DMS53 (cell line): ENCODE measurements at places on chromosomes 4 and X.

DNA sequence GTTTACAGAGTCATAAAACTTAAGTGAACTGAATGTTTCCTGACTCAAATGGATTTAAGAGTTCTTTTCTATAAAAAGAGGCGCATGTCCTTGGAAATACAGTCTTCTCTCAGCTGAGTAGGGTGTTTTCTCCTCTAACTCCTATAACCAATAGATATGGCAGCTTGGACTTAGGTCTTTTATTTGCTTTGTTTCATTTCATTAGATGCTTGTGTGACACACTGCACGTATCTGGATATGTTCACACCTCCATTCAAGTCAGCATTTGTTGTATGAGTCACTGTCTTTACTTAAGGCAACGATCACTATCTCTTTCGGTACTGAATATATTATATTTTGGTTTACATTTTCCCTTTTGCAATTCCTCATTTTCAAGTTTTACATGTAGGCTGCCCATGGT, 136.6 kb downstream of the ARSF start:
- DNase-seq: no peak

- DNase-seq: no peak
Observed at GRCh38 chr4:74016068-74016467, 17.6 kb upstream of the CXCL5 start.

DNA sequence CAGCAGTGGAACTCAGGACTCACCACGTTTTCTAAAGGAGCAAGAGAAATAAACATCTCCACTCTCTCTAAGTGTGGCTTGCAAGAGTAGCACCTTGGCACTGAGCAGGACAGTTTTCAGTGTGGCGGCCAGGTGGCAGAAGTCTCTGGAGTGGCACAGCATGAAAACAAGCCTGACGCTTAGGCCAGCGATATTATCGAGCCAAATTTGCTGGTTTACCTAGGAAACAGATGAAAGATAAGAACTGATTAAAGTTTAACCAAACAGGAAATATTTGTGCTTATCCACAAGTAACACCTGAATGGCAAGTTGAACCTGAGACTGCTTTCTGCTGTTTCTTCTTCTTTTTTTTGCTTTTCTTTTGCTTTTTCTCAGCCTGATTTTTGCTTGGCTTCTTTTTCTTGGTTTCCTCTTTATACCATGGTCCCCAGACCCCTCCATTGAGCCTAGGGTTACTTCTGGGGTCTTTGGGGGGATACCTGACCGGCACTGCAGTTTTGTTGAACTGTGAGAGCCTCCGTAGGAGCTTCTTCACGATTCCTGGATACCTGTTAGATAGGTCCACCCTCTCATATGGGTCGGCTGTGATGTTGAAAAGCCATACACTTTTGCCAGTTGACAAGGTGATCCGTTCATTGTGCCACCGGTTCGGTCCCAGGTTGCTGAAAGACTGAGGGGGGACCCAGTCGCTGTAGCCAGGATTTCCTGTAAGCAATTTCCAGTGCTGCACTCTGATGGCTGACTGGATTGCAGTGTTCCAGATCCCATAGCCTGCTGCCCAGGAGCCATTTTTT, 77.3 kb downstream of the ARSJ start:
- DNase-seq: peak; percentile 88

DNA sequence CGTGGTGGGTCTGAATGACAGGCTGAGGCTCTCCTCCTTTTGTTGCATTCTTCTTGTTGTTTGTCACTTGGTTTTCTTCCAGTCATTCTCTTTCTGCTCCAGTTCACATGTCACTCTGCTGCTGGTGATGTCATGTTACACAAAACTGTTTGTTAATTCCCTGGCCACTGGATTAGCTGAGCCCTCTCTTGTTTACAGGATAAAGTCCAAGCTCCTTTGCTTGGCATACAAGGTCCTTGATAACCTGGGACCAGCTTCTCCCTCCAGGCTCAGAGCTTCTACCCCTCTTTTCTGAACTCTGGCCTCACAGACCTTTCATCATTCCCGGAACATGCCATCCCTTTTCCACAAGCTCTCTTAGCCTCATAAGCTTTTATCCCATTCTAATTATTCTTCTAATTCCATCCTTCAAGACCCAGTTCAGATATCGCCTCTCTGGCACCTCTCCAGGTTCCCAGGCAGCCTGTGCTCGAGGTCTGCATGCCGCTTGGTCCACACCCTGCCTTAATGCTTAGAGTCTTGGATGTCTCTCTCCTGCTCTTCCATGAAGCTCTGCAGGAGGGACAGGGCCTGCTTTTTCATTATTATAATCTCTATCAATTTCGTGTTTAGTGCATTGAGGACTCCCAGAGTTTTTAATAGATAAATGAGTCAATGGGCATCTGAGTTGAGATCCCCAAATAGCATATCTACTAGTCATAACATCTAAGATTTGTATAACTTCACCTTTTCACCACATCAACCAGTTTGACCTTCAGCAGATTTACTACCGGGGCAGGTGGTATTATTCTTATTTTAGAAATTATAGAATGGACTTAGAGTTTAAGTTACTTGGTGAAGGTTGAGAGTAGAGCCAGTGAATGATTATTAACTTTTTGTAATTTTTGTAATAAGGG, 98.7 kb downstream of the TMEM131L start:
- DNase-seq: peak; percentile 87

DNA sequence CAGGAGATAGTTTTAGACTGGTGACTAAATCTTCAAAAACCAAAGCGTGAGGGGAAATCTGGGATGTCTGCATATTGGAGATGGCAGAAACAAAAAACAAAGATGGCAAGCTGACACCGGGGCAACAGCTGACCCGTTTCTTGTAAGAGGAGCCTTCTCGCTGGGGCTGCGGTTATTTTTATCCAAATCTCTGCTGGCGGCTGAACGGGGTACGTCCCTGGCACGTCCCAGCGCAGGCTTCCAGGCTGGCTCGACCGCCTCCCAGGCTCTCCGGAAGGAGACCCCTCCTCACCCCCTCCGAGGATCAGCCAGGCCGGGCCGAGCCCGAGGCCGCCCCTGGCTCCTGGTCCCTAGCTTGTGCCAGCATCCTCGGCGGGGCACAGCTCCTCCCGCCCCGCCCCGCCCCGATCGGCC, 403 bp downstream of the SGCB start:
- DNase-seq: peak; percentile 56

DNA sequence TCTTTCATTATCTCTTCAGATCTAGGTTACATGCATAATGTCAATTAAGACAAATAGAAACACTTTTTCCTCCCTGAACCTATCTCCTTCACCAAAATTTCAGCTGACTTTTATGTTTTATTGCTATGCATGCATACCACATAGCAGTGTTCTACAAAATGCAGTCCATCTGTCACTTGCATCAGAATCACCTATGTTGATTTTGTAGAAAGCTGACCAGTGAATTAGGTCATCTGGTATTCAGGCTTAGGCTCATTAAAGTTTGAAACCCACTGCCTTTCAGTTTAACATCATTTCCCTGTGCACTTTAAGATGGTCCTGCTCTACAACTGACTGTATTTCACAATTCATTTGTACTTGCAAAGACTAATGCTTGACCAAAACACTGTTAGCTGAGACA, 277.9 kb downstream of the CFAP299 start:
- DNase-seq: peak; percentile 12

DNA sequence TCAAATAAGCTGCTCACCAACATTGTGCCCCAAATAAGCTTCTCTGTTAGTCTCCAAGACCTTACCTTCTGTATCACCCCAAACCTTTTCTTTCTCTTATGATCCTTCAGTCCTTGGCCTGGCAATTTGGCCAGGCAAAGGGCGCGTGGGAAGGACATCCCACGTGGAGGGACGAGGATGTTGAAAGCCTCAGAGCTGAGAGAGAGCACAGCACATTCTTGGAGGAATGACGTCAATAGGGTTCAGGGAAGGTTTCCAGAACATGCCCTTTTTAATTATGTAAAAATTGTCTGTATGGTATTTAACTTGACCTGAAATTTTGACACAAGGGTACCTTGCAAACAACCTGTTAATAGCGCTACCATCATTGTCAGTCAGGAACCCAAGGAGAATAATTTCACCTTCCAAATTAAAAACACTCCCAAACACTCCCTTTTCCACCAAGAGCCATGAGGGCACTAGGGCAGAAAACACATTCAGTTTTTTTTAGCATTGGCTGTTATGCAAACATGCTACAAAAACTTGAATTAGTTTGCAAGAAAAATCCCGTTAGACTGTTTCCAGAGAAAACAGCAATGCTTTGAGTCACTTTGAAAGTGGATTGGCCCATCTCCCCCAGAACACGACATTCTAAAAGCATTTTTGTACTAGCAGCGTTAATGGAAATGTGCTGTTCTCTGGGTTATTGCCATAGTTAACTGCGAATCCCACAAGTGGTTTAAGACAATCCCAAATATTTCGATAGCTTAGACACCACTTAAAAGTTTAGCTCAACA, 183.2 kb upstream of the PUDP start:
- no peak for DNase-seq

- DNase-seq: no peak
Observed at GRCh38 chr4:147117431-147117830, 171.8 kb upstream of the TTC29 start.

DNA sequence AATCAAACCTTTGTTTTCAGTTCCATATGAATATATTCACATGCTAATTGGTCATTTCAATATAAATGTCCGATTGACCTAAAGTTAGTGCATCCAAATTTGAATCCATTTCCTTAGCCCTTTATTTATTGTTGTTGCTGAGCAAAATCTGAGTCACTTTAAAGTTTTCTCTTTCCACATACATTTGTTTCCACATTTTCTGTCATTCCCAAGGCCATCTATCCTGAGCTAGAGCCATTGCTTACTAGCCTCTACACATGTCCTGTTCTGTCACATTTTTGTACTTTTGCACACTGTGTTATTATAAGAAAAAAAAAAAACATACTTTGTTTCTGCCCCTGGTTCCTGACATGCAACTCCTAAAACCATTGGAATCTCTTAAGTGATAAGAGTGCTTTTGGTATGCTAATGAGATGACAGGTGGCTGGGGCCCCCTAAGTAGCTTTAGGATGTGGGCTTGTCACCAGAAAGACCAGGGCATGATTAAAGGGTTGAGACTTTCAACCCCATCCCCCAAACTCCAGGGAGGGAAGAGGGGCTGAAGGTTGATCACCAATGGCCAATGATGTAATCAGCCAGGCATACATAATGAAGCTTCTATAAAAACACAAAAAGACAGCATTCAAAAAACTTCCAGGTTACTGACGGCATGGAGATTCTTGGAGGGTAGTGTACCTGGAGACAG, 353.3 kb upstream of the MAGEB16 start:
- no peak for DNase-seq

DNA sequence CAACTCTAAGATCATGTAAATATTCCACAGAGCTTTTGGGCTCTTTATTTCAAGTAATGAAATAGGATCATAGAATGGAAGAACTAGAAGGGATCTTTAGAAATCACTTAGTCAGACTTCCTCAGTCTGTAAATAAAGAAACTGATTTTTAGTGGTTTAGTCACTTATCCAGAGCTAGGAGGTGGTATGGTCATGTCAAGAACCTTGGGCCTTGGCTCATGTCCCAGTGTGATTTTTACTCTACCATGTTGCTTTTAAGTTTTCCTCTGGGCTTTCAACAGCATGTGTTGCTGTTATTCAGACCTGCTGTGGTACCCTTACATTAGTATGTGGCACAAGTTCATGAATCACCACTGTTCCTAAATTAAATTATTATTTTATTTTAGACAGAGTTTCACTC, 184.9 kb downstream of the FRAS1 start:
- DNase-seq: no peak

GRCh38 chr4:147076728-147077127, 131.1 kb upstream of the TTC29 start:
- DNase-seq: no peak

DNA sequence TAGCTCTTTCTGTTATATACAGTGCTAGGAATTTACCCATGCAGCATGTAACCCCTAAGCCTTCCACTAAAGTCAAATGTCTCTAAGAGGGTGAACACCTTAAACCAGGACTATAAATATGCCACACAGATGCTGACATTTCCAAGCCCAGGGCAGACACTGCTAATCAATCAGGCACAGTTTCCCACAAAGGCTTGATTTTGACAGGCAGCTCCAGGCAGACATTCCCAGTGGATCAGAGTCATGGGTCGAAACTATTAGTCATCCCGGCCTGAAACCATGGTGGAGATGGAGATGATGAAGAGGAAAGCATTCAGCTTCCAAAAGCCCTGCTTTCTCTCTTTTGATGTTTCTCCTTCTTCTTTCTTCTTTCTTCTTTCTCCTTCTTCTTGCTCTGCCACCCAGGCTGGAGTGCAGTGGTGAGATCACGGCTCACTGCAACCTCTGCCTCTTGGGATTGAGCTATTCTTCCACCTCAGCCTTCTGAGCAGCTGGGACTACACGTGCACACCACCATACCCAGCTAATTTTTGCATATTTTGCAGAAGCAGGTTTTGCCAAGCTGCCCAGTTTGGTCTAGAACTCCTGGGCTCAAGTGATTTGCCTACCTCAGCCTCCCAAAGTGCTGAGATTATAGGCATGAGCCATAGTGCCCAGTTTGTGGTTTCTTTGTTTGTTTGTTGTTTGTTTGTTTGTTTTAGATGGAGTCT, 21.0 kb upstream of the SORCS2 start:
- no peak for DNase-seq

DNA sequence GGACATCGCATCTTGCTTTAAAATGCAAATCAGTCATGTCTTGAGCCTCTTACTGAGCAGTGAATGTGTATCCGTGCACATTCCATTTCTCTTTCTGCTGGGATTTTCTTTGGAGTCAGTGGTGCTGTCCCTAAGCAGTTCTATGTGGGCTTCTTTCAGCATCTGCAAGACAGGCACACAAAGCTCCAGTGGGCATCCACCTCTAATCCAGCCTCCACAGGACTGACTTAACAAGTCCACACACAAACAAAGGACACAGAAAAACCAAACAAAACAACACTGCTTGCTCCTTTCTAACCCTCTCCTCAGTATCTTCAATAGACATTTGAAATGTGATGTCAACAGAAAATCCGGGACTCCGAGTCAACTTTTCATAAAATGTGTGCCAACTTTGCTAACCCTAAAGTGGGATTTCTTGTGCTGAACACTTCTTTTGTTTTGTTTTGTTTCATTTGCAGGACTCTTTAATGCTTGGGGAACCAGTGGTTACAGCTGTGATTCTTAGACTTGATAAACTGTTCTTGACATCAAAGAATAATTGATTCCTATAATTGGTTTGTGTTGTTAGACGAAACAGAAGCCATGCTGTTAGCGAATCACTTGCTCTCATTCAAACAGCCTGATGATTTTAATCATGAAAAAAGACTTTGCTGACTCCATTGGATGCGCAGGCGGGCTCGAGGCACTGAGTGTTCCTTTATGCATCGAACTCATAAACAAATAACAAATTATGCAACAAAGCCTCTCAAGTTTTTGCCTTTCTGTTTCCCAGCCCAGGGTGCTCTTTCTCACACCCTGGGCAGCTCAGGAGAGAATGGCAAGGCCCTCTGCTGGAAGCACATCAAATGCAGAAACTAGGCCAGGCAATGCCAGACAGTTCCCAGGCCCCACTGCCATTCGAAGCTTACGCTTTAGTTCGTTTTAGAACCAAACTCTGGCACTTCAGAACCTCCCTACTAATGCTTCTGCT, 20.1 kb downstream of the ETNPPL start:
- DNase-seq: no peak

- no peak for DNase-seq
Observed at GRCh38 chr4:111864066-111864465, 281.2 kb upstream of the FAM241A start.

- no peak for DNase-seq
Observed at GRCh38 chrX:18997916-18998315, 14.0 kb upstream of the PHKA2 start.
